ENCODE measurements at places on chromosomes 12 and 14.

GRCh38 chr12:107859367-107859766, 84.9 kb downstream of the ASCL4 start:
- no peak for DNase-seq

GRCh38 chr14:67440513-67440912, 28.5 kb upstream of the PLEK2 start:
- no peak for DNase-seq

GRCh38 chr14:88852632-88853031, 28.2 kb downstream of the TTC8 start:
- no peak for DNase-seq

- no peak for DNase-seq
Observed at GRCh38 chr14:75697918-75698317, 36.9 kb downstream of the TTLL5 start.

DNA sequence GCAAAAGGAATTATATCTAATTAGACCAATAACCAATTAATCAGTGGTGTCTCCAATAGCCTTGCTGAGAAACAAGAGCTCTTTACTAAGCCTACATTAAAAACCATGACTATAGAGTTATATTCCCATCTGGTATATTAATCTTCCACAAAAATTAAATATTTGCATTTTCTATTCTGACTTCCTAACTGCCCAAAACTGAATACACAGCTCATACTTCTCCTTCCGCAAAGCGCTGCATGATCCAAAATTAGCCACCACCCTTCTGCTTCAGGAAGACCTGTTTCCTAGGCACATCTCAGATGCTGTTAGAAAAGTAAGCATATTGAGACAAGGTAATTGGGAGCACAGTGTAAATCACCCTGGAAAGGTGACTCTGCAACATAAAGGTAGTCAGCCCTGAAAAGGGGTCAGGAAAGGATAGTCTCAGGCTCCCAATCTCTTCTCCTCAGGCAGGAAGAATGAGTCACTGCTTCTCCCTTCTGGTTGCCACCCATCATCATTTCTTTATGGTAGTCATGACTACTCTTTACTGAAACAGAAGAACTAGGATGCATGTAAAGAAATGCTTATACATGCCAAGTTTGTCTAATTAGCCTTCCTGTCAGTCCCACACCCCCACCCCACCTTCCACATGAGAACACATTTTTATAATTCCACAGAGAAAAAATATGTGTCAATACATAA, 54.3 kb downstream of the PLCZ1 start:
- no peak for DNase-seq

DNA sequence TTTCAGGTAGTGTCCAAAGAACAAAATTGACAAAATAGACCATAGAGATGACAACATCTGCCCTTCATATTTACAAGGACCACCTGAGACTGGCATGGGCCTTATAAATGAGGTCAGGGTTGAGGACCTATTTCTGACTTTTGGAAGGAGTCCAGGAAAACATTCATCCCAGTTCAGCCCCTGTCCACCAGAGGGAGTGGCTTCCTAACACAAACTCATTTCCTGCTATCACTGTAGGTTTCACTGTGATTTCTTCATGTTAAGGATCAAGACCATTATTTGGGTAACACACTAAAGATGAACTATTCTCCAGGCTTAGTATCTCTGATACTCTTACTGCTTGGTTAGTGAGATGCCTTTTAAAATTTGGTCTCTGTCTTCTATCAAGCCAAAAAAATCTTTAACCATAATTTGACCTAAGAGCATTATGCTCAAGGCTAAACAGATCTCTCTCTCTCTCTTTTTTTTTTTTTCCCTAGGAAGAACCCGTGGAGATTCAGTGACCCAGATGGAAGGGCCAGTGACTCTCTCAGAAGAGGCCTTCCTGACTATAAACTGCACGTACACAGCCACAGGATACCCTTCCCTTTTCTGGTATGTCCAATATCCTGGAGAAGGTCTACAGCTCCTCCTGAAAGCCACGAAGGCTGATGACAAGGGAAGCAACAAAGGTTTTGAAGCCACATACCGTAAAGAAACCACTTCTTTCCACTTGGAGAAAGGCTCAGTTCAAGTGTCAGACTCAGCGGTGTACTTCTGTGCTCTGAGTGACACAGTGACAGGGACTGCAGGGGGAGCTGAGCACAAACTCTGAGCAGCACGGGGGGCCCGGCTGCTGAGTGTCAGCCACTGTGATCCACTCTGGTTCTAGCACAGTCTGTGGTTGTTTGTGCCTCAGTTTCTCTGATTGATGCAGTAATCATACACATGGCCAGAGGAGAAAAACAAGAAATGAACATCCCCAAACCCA, 267.6 kb upstream of the OR4E1 start:
- no peak for DNase-seq

- DNase-seq, result no peak
Observed at GRCh38 chr12:42609605-42610004, 20.1 kb upstream of the PRICKLE1 start.

GRCh38 chr12:19546611-19547162, 107.4 kb downstream of the AEBP2 start:
- no peak for DNase-seq

All from spinal cord (tissue), 10 donors.